Stimulated activated CD4-positive, alpha-beta T cell treated with anti-CD3 and anti-CD28 coated beads, Interleukin-1b, Interleukin-23, amount 100 ng/mL, for 1 hour (primary cell): ENCODE measurements at places on chromosomes 12 and 14.

- no peak for DNase-seq
Measured at GRCh38 chr14:22601996-22602395, 3.9 kb downstream of the ABHD4 start.

GRCh38 chr12:32264961-32265360 is 134.4 kb upstream of the FGD4 start:
- DNase-seq: no peak

GRCh38 chr12:50720085-50720484 is 43.8 kb upstream of the ATF1 start:
- no peak for DNase-seq

GRCh38 chr12:1313906-1314305 is 280.5 kb downstream of the FBXL14 start:
- no peak for DNase-seq

GRCh38 chr12:46472893-46473633 is 100.5 kb upstream of the SLC38A2 start:
- DNase-seq: no peak

GRCh38 chr14:51225751-51226150 is 14.3 kb upstream of the TMX1 start:
- DNase-seq: no peak

GRCh38 chr12:94590428-94590827 is 59.9 kb downstream of the TMCC3 start:
- no peak for DNase-seq
